Progenitor cell of endocrine pancreas (in vitro differentiated cells): ENCODE measurements at places on chromosomes 3 and 15.

DNA sequence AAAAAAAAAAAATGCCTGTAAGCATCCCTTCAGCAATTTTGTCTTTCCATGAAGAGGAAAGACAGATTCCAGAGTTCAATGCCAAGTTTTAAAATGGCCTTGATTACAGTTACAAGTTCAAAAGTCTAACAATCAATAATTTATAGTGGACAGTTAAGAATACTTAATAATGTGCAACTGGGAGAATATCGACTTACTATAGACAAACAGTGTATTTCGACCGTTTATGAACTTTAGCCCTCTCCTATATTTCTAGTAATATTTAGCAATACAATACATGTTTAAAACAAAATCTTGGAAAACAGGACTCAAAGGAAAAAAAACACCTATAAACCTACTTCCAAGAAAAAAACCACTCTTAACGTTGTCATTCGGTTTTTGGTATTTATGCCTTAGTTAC is 1.5 kb downstream of the PBRM1 start:
- no peak for DNase-seq

DNA sequence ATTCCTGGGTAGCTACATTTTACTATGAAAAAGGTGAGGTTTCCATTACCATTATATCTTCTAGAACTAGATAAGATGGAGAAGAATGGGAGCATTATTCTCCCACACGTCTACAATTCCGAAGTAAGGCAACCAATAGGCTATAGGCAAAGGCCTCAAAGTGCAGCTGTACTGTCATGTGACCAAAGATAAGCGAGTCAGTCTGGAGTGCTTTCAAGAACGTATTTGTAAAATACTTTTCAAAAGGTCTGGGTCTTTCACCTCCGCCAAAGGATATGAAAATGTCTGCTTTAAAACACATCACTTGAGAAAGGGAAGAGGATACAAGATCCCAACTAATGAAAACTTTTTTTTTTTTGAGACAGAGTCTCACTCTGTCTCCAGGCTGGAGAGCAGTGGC is 9.9 kb downstream of the CCPG1 start:
- no peak for DNase-seq

GRCh38 chr3:123080864-123081562 is 14.2 kb downstream of the PDIA5 start:
- no peak for DNase-seq

- DNase-seq, result no peak
These were observed 289.2 kb upstream of the CHRM5 start for GRCh38 chr15:33679061-33679460.

GRCh38 chr3:114892880-114893279 is 254.2 kb downstream of the ZBTB20 start:
- no peak for DNase-seq

DNA sequence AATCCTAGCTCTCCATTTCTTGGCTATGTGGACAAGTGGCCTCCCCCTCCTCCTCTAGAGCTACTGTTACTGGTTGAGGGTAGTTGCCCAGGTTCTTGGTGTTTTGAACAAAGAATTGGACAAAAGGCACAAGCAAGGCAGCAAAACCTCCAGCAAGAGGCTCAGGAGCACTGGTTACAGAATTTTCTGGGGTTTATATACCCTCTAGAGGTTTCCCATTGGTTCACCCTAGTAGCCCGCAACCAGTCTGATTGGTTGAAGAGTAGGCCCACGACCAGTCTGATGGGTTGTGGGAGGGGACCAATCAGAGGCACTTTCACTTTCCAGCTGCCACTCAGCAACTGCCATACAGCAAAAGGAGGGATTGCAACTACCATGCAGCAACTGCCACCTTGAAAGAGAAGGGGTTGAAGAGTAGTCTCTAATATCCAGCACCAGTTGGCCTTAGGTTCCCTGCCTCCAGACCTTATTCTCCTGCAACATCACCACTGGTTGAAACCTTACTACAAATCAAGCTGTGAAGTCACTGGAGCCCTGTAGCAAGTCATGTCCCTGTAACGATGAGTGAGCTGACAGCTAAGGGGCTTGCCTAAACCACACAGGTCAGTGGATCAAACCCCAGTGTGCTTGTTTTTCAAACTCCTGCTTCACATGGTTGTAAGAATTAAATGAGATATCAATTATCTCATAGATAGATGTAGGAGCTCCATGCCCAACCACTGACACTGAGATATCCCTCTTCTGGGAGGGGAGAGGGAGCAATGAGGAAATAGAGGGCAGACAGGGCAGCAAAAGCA is 2.9 kb upstream of the C15orf39 start:
- no peak for DNase-seq

- no peak for DNase-seq
These were observed 7.5 kb downstream of the HDGFL3 start for GRCh38 chr15:83200162-83200561.

DNA sequence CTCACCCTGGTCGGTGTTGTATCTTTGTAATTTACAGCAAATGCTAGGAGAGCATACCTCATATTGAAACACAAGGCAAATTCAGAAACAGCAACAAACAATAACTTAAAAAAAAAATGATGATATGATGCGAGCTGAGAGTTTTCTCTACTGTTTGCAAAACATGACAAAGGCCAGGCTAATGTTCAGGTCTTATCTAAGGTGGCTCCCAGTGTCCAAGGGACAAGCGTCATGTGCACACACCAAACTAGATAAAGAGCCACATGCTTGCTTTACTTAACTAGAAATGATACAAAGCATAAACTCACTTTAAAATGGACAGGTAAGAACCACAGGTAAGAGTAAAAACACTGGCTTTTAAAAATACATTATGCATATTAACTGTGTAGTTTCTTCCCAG is 375.9 kb downstream of the FOXP1 start:
- DNase-seq, result no peak

GRCh38 chr15:45097466-45097865 is 16.5 kb downstream of the DUOX2 start:
- no peak for DNase-seq

DNA sequence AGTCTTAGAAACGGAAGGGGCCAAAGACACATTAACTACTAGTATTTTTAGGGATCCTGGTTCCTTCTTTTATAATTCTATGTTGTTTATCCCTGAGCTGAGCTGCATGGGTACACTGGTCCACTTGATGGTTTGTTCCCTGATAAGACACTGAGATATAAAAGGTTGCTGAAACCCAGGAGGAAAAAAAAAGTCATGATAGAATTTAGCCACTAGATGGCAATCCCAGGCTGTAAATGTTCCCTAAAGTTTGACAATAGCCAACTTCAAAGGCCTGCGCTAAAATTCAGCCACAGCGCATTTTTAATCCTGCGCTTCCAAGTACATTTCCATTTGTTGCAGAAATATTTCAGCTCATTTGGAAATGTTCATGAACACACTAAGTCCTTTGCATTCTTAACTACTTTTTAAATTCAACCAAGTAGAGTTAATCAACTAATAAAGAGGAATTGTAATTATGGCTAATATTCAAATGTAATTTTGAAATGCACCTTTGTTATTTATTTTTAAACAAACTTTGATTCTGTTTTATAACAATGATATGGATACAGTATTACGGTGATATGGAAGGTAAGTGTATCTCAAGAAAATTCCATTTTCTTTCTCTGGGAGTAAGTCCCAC is 249.3 kb upstream of the FEZF2 start:
- no peak for DNase-seq

- no peak for DNase-seq
These were observed 246.0 kb upstream of the CBLB start for GRCh38 chr3:106114848-106115247.

GRCh38 chr15:51758645-51759044 is 7.2 kb downstream of the TMOD2 start:
- DNase-seq, result no peak

DNA sequence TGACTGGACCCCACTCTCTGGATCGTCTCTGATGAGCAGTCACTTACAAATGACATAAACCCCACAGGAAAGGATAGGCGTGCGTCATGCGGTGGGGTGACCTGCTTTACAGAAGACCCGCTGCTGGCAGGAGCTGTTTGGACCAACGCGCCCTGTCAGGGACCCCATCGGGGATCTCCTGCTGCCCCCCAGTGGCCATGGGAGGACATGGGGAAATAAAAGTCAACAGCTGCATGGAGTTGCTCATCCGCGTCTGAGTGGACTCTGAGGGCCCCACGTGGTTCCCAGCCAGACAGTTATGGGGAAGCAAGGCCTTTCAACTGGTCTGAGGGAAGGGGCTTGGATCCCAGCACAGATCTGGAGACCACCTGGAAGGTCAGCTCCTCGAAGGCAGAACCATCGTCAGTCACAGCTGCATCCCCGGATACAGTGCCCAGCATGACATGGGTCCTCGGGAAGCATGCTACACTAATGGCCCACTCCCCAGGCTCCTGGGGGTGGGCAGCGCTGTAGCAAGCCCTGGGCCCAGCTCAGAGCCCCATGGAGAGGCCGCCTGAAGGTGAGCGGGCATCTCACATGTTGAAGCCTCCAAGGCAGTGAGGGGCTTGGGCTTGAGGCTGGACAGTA is 32.1 kb downstream of the PTH1R start:
- peak; percentile 78 for DNase-seq

- DNase-seq, result no peak
These were observed 2.6 kb upstream of the CCR4 start for GRCh38 chr3:32948625-32949445.

GRCh38 chr3:46276497-46277099 is 34.3 kb downstream of the CCR3 start:
- DNase-seq, result peak; percentile 21

DNA sequence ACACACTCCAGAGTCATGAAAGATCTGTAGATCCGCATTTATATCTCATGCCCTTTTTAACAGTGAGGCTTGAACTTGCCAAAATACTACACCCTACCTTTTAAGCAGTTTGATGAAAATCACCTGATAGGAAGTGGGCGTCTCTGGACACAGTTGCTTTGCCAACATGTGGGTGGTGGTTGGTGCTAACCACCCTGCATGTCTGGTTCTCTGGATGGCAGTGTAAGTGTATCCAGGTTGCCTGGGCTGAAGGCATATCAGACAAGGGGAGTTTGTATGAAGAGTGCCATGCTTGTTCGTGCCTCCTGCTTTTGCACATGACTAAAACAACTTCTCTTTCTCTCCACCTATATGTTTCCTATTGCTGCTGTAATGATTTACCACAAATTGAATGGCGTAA is 159.6 kb downstream of the GHSR start:
- DNase-seq, result no peak

DNA sequence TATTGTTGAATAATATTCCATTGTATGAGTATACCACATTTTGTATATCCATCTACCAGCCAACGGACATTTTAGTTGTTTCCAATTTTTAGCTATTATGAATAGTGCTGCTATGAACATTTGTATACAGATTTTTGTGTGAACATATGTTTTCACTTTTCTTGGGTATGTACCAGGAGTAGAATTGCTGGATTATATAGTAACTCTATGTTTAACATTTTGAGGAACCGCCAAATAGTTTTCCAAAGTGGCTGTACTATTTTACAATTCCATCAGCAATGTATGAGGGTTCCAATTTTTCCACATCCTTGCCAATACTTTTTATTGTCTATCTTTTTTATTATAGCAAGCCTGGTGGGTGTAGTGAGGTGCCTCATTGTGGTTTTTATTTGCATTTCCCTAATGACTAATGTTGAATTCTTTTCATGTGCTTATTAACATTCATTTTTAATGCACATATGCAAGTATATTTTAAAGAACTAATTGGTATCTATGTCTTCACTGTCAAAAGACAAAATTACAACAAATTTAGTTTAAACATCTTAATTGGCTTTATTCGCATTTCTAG is 77.5 kb upstream of the PIAS1 start:
- DNase-seq, result no peak

DNA sequence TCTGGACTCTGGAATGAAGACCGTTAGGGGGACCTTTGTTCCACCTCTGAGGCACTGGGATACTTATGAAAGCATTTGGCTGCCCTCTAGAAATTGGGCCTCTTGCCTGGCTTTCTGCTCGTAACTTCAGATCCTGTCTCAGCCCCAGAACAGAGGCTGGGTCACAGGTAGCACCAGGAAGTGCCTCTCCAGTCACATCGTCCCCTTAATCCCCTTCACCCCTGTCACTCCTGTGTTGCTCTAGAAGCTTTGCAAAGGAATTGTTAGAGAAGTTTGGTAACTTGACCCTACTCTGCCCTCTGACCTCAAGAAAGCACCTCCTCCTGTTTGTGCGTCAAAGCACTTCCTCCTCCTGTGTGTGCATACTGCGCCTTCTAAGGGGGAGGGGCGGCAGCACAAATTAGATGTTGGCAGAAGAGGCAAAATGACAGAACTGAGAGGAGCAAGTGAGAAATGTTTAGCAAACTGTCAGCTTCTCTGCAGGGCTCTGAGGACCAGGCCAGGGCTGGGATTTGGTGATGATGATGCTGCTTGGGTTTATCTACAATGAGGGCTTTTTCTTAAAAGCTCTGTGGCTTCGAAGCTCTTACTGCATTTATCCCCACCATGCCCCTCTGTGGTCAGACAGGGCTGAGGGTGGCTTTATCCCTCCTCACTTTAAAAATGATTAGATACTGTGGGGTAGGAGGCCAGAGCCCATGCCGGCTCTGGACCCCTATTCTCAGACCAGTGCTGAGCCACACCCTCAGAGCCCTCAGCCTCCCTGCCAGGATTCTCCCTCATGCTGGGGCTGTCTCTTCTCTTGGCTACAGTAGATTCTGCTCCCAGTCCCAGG is 76.2 kb downstream of the LARS2 start:
- DNase-seq, result no peak

DNA sequence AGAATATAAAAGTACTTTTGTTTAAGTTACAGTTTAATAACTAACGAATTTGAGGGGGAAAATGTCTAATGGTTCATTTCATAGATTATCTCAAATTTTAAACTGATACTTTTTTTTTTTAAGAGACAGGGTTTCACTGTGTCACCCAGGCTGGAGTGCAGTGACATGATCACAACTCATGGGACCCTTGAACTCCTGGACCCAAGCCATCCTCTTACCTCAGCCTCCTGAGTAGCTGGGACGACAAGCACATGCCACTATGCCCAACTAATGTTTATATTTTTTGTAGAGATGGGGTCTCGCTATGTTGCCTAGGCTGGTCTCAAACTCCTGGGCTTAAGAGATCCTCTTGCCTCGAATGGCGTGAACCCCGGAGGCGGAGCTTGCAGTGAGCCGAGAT is 16.5 kb downstream of the LRRC58 start:
- no peak for DNase-seq

- DNase-seq, result no peak
These were observed 31.3 kb downstream of the CYP8B1 start for GRCh38 chr3:42844412-42844713.

DNA sequence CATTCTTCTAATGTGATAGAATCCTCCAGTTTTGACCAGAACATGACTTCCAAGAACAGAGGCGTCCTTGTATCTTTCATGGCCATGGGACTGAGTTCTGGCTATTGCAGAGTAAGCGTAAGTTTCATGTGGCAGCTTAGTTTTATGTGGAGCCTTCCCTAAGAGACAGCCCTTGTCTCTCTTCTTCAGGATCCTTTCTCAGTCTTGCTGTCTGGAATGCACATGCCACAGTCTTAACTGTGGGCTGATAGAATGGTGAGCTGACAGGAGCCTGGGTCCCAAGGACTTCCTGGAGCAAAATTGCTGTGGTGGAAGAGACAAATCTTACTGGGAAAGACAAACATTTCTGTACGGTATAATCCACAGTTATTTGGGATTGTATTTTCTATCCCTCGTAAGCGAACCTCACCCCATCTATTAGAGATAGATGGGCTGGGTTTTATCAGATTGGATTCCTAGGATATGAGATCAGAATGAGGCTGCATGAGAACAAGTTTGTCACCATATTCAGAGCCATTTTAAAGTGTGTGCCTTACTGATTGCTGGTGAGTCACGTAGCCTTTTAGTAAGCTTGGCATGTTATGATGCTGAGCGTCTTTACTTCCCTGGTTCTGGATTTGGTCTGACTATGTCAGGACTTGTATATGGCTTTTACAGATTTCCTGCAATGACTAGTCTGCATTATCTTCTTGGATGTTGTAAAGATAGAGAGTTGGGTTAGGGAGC is 32.8 kb downstream of the CDIN1 start:
- no peak for DNase-seq
